Effector memory CD8-positive, alpha-beta T cell (primary cell): ENCODE measurements at places on chromosomes 16 and 17.

GRCh38 chr17:65931246-65932149, 260.4 kb downstream of the CEP112 start:
- no peak for DNase-seq

GRCh38 chr17:52255347-52255746, 96.8 kb upstream of the CA10 start:
- DNase-seq, result no peak

- DNase-seq, result peak; percentile 29
Measured at GRCh38 chr17:4566785-4567184, 6.4 kb upstream of the GGT6 start.

GRCh38 chr17:28716740-28717577, 709 bp downstream of the RAB34 start:
- no peak for DNase-seq

GRCh38 chr17:39889200-39889599, 21.2 kb downstream of the ZPBP2 start:
- DNase-seq, result no peak
